ENCODE measurements at places on chromosomes 6 and 20.

DNA sequence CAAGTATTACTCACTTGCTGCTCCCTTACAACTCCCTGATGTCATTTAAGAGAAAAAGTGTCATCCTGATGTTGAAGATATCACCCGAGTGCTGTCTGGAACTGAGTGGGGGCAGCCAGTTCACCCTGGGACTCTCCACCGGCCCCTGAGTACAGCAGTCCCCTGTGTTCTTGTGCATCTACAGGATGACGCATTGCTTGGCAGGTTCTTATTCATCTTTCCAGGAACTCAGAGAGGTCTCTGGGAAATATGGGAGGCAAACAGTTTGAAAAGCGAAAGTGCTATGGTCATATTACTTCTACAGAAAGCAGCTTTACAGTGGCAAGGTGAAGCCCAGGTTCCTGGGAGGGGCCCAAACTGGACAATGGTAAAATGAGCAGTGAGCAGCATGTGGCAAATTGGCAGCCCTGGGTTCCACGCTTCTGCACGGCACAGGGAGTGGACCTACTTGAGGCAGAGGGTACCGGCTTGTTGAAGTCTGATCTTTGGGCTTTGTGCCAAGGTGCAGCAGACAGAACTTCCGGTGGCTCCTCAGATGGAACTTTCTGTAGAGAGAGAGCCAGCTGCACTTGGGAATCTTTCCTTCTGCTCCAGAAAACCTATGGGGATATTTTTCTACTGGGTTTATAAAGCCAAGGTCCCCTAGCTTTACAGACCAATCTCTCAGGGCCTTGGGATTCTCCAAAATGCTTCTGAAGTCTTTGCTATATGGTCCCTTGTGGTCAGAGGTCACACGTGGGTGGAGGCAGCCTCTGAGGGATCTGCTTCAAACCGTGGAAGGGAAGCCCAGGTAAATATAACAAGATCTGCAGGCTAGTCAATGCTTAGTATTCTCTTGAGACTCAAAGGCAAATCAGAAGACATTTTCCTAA lies 128.3 kb downstream of the MAP3K7 start:
- no peak for DNase-seq

DNA sequence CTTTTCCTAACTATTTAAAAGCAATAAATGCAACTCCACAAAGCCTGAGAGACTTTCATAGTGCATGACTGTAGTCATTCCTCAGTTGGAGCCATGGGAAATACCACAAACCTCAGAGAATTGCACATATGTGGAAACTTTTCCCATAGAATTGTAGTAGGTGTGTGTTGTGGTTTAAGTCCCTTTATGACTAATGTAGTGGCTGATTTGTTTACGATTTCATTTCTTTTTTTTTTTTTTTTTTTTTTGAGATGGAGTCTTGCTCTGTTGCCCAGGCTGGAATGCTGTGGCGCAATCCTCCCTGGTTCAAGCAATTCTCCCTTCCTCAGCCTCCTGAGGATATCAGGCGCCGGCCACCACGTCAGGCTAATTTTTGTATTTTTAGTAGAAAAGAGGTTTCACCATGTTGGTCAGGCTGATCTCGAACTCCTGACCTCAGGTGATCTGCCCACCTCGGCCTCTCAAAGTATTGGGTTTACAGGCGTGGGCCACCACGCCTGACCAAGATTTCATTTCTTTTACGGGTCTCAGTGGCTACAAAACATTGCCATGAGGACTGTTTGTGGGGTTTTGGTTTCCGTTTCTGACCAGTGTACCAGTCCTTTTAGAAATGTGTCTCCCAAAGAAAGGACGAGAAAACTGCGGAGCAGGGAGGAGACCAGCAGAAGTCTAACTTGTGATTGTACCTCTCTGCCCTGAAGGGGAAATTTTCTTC lies 212.1 kb upstream of the MARCKS start:
- no peak for DNase-seq

GRCh38 chr6:39444479-39445019 lies 122.0 kb upstream of the KCNK16 start:
- no peak for DNase-seq

GRCh38 chr20:48912065-48912464 lies 9.4 kb upstream of the ARFGEF2 start:
- DNase-seq = no peak

DNA sequence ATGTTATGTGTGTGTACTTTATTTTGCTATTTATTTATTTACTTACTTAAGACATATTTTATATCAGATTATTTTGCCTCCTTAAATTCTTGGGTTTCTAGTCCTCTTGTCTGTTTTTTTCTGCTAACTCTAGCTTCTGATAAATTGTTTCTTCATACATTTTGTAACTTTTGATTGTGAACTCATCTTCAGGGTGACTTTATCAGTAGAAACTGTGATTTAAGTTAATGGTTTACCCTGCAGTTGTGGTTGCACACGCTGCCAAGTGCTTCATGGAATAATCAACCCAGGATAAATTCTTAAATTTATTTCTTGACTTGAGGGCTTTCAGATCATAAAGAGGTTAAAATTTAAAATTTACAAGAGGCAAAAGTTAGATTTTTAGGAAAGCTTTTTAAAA lies 173.3 kb downstream of the CENPW start:
- DNase-seq = no peak

DNA sequence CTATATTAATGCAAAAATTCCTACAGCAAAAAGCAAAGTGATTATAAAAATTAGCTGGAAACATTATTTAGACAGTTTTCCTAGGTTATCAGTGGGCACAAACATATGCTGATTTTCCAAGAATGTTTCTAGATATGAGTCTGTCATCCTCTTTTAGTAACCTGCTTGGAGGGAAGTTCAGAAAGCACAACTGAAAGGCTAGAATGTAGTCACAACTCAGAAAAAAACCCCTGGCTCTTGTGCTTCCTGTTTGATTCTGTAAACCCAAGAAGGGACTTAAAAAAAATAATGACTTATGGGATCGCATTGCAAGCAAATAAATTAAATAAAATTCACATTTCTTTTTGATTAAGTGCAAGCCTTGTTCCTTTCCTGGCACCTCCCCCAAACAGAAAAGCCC lies 708.4 kb upstream of the EPHA7 start:
- no peak for DNase-seq
